Motor neuron (in vitro differentiated cells): ENCODE measurements at places on chromosomes 16 and 17. TPM values are rescaled to one million over a fixed set of nuclear protein-coding genes. Genes with fewer than 3 reads are reported as not detected.

SCNN1B gene
- total RNA-seq, result 0.05 TPM in 1 of 2 replicates, not detected in the other

GPRC5B gene
- total RNA-seq, result 36.6 and 59.8 TPM in 2 replicates

CIBAR2 gene
- 0.96 and 1.3 TPM in 2 replicates for total RNA-seq

VAT1L gene
- 0.58 and 3.0 TPM in 2 replicates for total RNA-seq

PRAC2 gene
- not detected in 2 replicates for total RNA-seq

KRTAP1-5 gene
- not detected in 2 replicates for total RNA-seq

ZDHHC1 gene
- total RNA-seq, result 4.5 and 6.4 TPM in 2 replicates

MIEN1 gene
- total RNA-seq, result 37.0 TPM in 2 replicates

SULT1A2 gene
- 1.4 TPM in 1 of 2 replicates, not detected in the other for total RNA-seq

KRTAP3-1 gene
- not detected in 2 replicates for total RNA-seq

RNF112 gene
- 3.0 and 3.7 TPM in 2 replicates for total RNA-seq

PLD6 gene
- 5.2 and 5.6 TPM in 2 replicates for total RNA-seq

MRPL12 gene
- total RNA-seq, result 112 and 155 TPM in 2 replicates

LITAF gene
- total RNA-seq, result 45.6 and 49.9 TPM in 2 replicates

PRKAR1A gene
- total RNA-seq, result 187 TPM in 2 replicates

ERN2 gene
- 0.81 TPM in 1 of 2 replicates, not detected in the other for total RNA-seq

TK1 gene
- total RNA-seq, result 0.43 and 1.0 TPM in 2 replicates

SDK2 gene
- total RNA-seq, result 1.5 and 2.0 TPM in 2 replicates

FOXF1 gene
- 0.67 and 0.71 TPM in 2 replicates for total RNA-seq

PTX4 gene
- not detected in 2 replicates for total RNA-seq
